Common myeloid progenitor, CD34-positive (primary cell): ENCODE measurements at places on chromosomes 6 and 20.

DNA sequence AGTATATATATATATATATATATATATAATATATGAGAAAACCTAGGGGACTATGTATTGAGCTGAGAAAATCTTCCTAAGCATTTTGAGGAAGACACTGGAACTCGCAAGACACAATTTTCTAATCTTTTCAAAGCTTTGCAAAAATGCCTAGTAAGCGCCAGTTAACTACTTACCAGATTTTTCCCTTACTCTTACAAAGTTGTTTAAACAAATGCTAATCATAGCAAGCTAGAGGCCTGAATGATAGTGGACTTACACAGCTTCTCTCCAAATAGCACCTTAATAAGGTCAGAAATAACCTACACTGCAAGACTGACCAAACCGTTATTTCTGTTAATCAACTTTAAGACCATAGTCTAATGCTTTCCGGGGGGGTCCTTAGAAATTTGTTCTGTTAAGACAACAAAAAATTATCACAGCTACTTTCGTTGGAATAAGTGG lies 56.1 kb upstream of the HFE start:
- H3K36me3 ChIP-seq = no peaks in the 10 kb centered on the region
- H3K4me1 ChIP-seq = peaks cover 62% of the 10 kb centered on the region
- peak overlapping the region; percentile 75 for H3K4me3 ChIP-seq
- no peak for DNase-seq

DNA sequence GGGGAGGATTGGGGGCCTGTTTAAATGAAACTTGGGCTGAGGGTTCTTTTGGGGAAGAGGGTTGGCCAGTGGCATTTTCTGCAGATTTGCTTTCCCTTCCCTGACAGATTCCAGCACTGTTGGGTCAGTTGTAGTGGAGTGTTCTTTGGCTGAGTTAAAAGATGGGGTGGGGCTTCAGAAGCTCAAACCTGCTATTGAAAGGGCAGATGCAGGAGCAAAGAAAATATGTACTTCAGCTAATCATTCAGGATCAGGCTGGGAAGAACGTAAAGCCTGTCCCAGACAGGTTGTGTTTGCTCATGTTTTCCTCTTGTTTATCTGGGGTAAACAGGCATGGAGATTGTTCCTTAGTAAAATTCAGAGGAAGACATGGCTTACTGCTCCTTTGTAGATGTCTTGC lies 2.5 kb downstream of the SASH1 start:
- no peak overlapping the region for H3K4me3 ChIP-seq
- no peaks in the 10 kb centered on the region for H3K4me1 ChIP-seq
- H3K36me3 ChIP-seq = no peaks in the 10 kb centered on the region
- H3K27me3 ChIP-seq = peaks cover 21% of the 10 kb centered on the region
- H3K27ac ChIP-seq = no peak overlapping the region

DNA sequence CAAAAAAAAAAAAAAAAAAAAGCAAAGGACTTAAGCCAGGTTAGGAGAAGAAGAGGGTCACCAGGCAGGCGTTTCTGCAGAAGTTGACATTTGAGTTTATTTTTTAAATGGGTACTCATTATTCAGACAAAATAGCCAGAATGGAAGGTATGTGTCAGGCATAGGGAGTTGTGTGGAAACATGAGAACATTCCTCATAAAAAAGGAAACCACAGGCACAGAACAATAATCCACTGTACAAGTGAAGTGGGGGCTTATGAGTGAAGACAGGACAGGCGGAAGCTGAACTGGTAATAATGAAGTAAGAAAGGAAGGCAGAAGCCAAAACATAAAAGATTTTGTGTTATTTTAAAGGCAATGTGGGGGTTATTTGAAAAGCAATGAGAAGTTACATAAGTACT lies 104.6 kb downstream of the EPB41L2 start:
- DNase-seq = no peak
- H3K27me3 ChIP-seq = no peaks in the 10 kb centered on the region
- no peaks in the 10 kb centered on the region for H3K36me3 ChIP-seq
- no peak overlapping the region for H3K4me3 ChIP-seq

- no peak overlapping the region for H3K27ac ChIP-seq
- no peak overlapping the region for H3K4me3 ChIP-seq
- H3K27me3 ChIP-seq = no peaks in the 10 kb centered on the region
- no peak for DNase-seq
- peaks cover 20% of the 10 kb centered on the region for H3K4me1 ChIP-seq
- peaks cover 28% of the 10 kb centered on the region for H3K36me3 ChIP-seq
These were observed 5.5 kb downstream of the E2F1 start for GRCh38 chr20:33680686-33681085.

- peaks cover under 1% of the 10 kb centered on the region for H3K27me3 ChIP-seq
- no peaks in the 10 kb centered on the region for H3K4me1 ChIP-seq
- no peak for DNase-seq
- H3K36me3 ChIP-seq = no peaks in the 10 kb centered on the region
- H3K4me3 ChIP-seq = no peak overlapping the region
These were observed 128.9 kb downstream of the ELOVL4 start for GRCh38 chr6:79818471-79818870.

GRCh38 chr6:148311966-148312669 lies 30.5 kb upstream of the SASH1 start:
- H3K4me3 ChIP-seq = no peak overlapping the region
- no peaks in the 10 kb centered on the region for H3K4me1 ChIP-seq
- no peaks in the 10 kb centered on the region for H3K36me3 ChIP-seq
- H3K27ac ChIP-seq = no peak overlapping the region

DNA sequence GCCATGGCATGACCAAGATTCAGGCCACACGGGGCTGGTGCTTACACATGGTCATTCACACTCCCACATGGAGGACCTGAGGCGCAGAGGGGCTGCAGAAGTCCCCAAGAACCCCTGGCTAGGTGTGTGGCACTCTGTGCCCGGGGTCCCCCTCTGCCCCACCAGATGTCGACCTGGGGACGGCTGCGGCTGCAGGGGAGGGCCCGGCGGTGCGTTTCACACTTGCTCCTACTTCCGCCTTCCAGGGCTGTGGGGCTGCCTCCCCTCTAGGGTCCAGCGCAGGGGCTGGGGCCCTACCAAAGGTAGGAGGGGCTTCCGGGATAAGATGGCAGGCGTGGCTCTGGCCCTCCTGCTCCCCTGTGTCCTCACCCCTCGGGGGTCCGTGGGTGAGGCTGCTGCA lies 81.1 kb upstream of the SLCO4A1 start:
- peak; percentile 39 for DNase-seq
- H3K4me1 ChIP-seq = peaks cover 29% of the 10 kb centered on the region
- H3K4me3 ChIP-seq = peak overlapping the region; percentile 57

GRCh38 chr6:28634411-28634760 lies 108.7 kb downstream of the GPX5 start:
- no peaks in the 10 kb centered on the region for H3K36me3 ChIP-seq
- H3K27me3 ChIP-seq = peaks cover 27% of the 10 kb centered on the region
- DNase-seq = no peak
- no peak overlapping the region for H3K27ac ChIP-seq
- no peak overlapping the region for H3K4me3 ChIP-seq

DNA sequence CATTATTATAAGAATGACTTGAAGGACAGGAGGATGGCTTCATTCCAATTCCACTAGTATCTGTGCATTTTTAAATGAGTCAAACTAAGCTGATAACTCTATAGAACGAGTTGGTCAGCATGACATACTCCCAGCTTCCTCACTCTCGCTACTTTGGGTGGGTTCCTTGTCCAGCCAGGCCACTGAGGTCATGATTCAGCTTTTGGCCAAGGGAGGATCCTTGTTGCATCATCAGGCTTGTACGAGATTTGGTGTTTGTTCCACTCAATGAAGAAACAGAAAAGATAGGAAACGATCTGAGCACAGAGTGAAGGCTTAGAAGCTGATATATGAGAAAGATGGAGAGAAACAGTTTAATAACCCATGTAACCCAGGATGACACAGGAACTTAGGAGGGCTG lies 19.8 kb downstream of the NEDD9 start:
- no peak for DNase-seq
- H3K4me1 ChIP-seq = peaks cover 14% of the 10 kb centered on the region
- no peaks in the 10 kb centered on the region for H3K36me3 ChIP-seq
- no peak overlapping the region for H3K4me3 ChIP-seq
- H3K27me3 ChIP-seq = no peaks in the 10 kb centered on the region
- H3K27ac ChIP-seq = no peak overlapping the region

DNA sequence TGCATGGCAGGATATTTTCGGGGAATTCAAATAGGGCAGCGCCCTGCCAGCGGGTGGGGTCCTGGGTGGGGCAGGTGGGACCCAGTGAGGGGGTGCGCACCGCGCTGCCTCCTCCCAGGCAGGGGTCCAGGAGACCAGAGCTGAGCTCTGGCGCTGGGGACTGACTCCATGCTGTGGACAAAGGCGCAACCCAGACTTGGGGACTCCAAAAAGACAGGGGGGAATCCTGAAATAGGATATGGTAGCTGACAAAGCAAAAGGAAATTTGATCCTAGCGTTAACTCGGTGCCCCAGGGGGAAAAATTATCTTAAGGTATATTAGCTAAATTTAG lies 23.6 kb downstream of the TFAP2A start:
- no peak overlapping the region for H3K27ac ChIP-seq
- DNase-seq = no peak
- no peaks in the 10 kb centered on the region for H3K36me3 ChIP-seq
- H3K4me3 ChIP-seq = no peak overlapping the region
- H3K27me3 ChIP-seq = peaks cover 82% of the 10 kb centered on the region

GRCh38 chr20:51710361-51710894 lies 57.8 kb downstream of the ATP9A start:
- DNase-seq = no peak
- no peaks in the 10 kb centered on the region for H3K27me3 ChIP-seq
- H3K4me3 ChIP-seq = no peak overlapping the region
- no peaks in the 10 kb centered on the region for H3K4me1 ChIP-seq
- peaks cover 3% of the 10 kb centered on the region for H3K36me3 ChIP-seq
- no peak overlapping the region for H3K27ac ChIP-seq

GRCh38 chr6:166419286-166419685 lies 36.5 kb upstream of the MPC1 start:
- H3K4me1 ChIP-seq = peaks cover 39% of the 10 kb centered on the region
- no peaks in the 10 kb centered on the region for H3K27me3 ChIP-seq
- peak; percentile 97 for DNase-seq
- no peak overlapping the region for H3K27ac ChIP-seq

- H3K4me3 ChIP-seq = no peak overlapping the region
- peaks cover 11% of the 10 kb centered on the region for H3K27me3 ChIP-seq
- no peaks in the 10 kb centered on the region for H3K4me1 ChIP-seq
- H3K36me3 ChIP-seq = no peaks in the 10 kb centered on the region
- no peak for DNase-seq
- no peak overlapping the region for H3K27ac ChIP-seq
These were observed 374.1 kb upstream of the SULF2 start for GRCh38 chr20:48159145-48160008.

DNA sequence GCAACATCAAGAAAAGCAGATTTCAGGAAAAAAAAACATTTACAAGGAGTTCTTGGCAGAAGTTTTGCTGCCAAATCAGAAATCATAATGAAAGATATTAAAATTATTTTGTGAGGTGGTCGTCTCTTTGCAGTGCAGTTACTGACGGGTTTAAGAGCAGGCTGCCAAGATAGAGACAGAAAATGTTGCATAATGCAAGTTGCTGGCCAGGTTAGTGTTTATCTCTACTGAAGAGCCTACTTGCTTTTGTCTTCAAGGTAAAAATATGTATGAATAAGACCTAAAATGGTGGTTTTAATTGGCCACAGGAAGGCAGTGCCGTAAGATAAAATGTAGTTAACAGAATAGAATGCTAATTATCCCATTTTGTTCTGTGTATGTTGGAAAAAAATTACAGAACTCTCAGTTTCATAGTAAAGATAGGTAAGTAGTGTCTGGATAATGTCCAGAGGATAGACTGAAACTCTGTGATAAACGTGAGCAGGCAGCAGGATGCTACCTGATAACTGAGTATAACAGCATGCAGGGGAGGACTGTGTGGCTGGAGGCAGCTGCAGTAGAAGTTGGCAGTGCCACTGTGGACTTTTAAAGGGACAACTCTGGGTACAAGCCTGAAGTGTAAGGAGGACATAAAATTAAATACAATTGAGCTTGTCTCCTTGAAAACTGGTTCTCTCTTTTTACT lies 13.9 kb downstream of the FOXO3 start:
- peaks cover 13% of the 10 kb centered on the region for H3K4me1 ChIP-seq
- no peaks in the 10 kb centered on the region for H3K27me3 ChIP-seq
- H3K4me3 ChIP-seq = no peak overlapping the region
- DNase-seq = no peak

DNA sequence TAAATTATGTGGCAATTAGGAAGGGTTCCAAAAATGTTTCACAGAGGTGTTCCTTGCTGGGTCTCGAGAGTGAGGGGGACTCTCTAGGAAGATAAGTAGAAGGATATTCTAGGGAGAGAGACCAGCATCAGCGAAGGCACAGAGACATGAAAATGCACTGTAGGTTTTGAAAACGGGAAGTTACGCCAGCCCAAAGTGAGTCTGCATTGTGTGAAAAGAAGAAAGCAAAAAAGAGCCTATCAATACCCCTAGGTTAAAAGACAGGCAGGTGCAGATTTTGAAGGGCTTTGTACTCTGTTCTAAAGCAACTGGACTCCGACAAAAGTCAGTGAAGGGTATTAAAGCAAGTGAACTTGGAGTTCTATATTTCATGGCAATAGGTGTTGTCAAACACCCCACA lies 25.7 kb upstream of the MRAP2 start:
- H3K4me3 ChIP-seq = no peak overlapping the region
- no peaks in the 10 kb centered on the region for H3K36me3 ChIP-seq
- no peak for DNase-seq
- H3K27ac ChIP-seq = no peak overlapping the region
- no peaks in the 10 kb centered on the region for H3K27me3 ChIP-seq

GRCh38 chr20:47455133-47456040 lies 46.3 kb upstream of the NCOA3 start:
- DNase-seq = no peak
- H3K4me1 ChIP-seq = no peaks in the 10 kb centered on the region
- H3K4me3 ChIP-seq = no peak overlapping the region
- H3K27me3 ChIP-seq = no peaks in the 10 kb centered on the region
- no peak overlapping the region for H3K27ac ChIP-seq
- H3K36me3 ChIP-seq = no peaks in the 10 kb centered on the region

GRCh38 chr20:43287637-43288036 lies 97.9 kb upstream of the PTPRT start:
- H3K36me3 ChIP-seq = no peaks in the 10 kb centered on the region
- no peaks in the 10 kb centered on the region for H3K27me3 ChIP-seq
- H3K4me1 ChIP-seq = peaks cover 8% of the 10 kb centered on the region
- no peak for DNase-seq
- H3K4me3 ChIP-seq = no peak overlapping the region

DNA sequence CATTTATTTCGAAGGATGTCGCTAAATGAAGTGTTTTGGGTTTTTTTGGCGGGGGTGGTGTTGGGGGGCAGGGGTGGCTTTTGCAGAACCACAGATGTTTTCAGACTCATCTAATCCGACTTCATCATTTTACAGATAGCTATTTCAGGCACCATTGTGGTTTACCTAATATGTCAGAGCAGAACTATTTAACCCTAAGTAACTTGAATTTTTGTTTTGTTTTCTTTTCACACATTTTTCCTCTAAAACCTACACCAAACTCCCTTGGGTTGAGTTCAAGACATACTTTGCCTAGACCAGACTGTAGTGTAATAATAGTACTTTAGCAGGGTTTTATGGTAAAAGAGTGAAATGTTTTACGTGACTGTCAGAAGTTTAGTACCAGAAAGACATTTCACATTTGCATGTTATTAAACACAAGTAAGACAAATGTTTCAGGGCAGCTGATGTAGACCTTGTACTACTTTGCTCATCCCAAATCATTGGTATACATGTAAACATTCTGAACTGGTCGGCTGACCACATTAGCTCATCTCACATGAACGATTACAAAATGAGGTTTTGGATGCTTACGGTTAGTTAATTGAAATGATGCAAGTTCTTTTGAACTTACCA lies 37.7 kb downstream of the MAP3K4 start:
- DNase-seq = no peak
- H3K4me1 ChIP-seq = no peaks in the 10 kb centered on the region
- H3K27ac ChIP-seq = no peak overlapping the region
- peaks cover 2% of the 10 kb centered on the region for H3K36me3 ChIP-seq
- no peak overlapping the region for H3K4me3 ChIP-seq
- H3K27me3 ChIP-seq = no peaks in the 10 kb centered on the region
